Skeletal muscle cell (primary cell): ENCODE measurements at places on chromosomes 2 and 18.

DNA sequence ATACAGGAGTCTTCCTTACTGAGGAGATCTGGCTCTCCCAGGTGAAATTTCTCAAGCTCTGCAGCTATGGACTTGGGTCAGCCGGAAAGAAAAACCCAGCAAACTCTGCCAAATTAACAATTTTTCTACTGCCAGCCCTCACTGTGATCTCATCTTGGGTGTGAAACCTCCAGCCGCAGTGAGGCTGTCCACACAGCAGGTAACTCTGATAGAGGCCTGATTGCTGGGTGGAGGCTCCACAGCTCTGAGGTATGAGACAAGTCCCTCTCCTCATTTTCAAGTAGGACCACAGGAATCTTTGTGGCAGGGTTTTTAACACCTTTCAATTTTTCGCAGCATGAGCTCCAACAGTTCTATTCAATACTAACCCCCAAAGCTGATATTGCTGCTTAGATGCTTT lies 430.6 kb upstream of the RAB6C start:
- DNase-seq: no peak

DNA sequence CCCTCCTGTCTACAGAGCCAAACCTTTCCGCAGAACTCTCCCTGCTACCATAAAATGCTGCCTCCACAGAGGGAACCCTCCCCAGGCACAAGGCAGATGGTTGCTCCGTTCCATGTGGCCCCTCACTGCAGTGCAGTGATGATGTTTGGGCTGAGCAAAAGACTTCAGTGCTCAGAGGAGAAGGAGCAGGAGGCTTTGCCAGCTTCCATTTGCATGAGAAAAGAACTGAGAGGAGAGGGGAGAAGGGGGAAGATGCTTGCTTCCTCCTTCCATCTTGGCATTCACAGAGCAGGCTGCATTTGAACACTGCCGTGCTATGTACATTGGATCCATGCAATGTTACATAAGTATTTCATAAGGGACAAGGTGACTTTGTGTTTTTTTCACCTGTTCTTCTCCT lies 46.6 kb upstream of the TMEM200C start:
- DNase-seq: no peak

DNA sequence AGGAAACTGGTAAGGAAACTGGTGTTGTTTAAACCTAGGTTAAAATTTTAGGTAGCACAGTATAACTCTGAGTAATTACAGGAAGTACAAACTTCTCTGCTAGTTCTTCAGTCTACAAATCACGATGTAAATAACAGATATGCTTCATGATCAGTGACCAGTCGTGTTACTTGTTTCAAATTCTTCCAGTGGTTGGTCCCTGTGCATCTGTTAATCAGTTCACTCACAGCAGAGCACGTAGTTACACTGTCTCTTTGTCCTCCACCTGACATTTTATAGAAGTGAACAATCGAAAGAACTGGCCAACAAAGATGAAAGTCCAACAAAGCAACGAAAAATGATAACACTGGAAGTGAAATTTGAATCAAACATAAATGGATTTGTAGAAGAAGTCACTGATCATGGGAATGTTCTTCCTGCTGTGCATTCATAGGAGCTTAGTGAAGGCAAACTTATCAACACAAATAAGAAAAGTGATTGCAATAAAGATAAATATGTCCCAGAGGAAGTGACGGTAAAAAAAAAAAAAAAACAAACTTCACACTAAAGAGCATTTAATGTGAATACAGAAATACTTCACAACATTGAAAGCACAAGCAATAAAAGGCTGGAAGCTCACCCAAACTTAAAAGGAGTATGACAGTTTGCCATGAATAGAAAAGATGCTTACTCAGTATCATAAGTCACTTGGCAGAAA lies 7.0 kb downstream of the EIF2AK2 start:
- DNase-seq: no peak

DNA sequence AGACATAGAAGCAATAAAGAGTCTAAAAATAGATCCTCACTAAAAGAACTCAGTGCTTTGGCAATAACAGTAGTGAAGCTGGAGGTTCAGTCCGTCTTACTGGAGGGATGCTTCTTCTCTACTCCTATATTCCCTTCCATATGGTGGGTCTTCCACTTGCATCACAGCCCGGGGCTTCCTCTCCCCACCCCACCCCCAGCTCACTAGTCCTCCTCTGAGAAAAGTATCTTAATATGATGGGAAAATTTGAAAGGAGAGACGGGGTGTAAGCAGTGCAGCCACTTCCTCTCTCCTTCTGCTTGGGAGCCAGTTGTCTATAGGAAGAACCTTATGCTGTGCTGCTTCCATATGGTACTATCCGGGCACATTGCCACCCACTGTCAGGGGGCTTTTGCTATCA lies 57.2 kb upstream of the SPOPL start:
- no peak for DNase-seq

- no peak for DNase-seq
These were observed 99.9 kb upstream of the FANCL start for GRCh38 chr2:58341047-58341446.

DNA sequence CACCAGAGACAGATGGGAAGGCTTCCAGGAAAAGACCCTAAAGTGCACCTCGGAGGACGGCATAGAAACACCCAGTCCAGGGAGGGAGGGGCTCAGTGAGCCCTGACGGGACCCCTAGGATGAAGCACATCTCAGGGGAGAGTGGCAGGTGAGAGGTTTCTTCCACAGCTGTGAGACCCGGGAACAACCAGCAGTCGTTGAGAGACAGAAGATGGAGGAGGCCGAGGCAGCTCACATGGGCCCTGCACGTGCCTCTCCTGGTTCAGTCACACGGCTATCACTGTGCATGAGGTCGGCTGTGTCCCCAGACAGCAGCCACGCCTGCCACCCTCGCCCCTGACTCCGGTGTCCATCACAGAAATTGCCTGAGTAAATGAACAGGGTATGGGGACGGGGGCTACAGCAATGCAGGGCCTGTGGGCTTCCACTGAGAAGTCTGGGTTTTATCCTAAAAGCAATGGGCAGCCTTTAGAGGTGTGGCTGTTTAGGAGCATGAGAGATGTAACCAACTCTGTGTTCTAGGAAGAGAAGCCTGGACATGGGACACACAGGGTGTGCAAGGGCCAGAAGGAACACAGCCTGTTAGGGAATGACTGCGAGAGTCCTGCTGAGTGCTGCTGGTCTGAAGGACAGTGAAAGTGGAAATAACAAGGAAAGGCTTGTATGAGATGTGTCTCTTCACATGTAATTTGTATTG lies 102.0 kb downstream of the TMEM18 start:
- DNase-seq: no peak

GRCh38 chr18:30142248-30142647 lies 900.3 kb downstream of the DSC3 start:
- DNase-seq: no peak

GRCh38 chr2:39705638-39706037 lies 39.9 kb downstream of the TMEM178A start:
- no peak for DNase-seq

DNA sequence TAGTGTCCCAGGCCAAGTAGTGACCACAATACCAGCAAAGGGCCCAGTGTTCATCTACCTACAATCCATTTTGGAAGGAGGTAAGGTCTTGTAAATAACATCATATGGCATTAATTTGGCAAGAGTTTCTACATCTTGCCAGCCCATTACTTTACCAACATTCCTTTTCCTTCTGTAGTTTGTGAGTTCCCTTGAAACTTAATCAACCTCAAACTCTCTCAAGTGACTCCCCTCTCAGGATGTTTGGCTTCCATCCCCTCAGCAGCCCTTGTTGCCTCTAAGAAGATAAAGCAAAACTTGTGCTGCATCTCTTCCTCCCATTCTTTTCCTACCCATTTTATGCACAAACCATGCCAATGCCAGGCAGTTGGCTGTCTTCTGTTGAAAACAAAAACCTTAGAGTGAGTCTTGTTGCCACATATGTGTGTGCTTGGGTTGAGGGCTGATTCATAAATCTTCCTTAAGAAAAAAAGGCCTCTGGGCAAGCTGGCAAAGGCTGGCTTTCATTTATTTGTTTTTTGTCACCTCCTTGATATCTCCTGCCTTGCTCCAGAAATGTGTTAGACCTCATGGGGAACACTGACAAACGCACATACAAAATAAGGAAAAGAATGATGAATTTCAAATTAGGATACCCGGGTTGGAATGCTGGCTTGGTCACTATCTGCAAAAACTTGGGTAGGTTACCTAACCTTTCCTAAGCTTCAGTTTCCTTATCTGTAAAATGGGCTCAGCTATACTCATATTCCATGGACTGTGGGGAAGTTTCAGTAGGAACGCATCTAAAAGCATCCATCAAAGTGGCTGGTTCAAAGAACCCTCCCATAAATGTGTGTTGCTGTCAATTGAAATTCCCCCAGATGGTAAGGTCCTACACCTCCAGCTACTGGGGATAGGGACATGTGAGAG lies 29.4 kb upstream of the ST3GAL5 start:
- no peak for DNase-seq

- no peak for DNase-seq
These were observed at the start of gene SETBP1 for GRCh38 chr18:44680273-44681075. TSS of gene SETBP1 (plus strand) at chr18:44680888. CDS start at chr18:44701347, 20,459 bp downstream.

- DNase-seq: no peak
These were observed 51.6 kb downstream of the SNED1 start for GRCh38 chr2:241049739-241050623.

DNA sequence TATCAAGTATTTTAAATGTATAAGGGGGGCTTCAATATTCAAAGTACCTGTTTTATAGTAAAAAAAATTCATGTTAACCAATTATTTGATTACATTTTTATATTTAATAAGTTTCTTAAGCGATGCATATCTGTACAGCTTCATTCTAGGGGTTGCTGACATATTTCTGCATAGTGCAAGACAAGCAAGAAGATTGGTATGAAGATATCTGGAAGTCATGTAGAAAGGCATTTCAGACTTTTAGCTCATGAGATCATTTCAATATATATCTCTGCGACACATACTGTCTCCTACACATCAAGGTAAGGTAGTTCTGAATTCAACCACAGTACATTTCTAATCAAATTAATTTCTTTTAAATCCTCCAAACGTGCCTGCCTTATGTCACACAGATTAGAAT lies 73.1 kb downstream of the MEMO1 start:
- no peak for DNase-seq

- no peak for DNase-seq
These were observed 94.9 kb upstream of the FZD7 start for GRCh38 chr2:201938781-201939180.

DNA sequence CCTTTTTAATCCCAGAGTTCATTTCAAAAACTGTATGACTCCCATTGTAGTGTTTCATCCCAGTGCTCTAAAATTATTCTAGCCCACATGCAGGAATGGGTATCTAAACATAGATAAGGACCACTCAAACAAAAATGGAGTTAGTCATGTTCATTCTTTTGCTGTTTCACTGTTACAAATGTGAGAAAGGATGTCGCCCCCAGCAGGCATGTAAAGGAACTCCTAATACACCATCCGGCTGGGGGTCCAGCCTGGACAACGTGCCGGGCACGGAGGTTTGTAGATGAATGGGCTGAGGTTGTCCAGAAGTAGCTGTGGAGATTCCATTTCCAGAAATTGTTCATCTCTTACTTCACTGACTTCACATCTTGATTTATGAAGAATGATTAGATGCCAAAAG lies 101.9 kb upstream of the RAB12 start:
- no peak for DNase-seq
